ENCODE measurements at places on chromosomes 5 and 9.

GRCh38 chr5:62496876-62497275, 81.7 kb upstream of the LRRC70 start:
- DNase-seq: no peak

DNA sequence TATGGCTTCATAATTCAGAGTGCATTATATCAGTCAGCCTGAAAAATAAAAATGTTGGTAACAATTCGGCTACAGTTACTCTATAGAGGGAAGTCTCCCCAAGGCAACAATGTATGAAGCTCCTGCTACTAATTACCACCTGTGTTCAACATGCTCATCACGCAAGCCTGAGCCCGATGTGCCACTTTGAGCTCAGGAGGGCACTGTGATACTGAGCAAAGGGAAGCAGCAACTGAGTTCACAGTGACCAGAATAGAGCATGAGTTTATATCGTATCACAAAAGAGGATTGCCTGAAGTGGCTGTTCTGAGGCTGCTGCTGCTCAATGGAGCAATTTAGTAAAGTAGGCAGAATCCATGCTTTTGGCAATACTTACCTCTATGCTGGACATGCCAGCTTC, 202.0 kb upstream of the HAPLN1 start:
- DNase-seq: no peak

GRCh38 chr5:89071101-89071940, 188.3 kb upstream of the MEF2C start:
- DNase-seq: no peak

DNA sequence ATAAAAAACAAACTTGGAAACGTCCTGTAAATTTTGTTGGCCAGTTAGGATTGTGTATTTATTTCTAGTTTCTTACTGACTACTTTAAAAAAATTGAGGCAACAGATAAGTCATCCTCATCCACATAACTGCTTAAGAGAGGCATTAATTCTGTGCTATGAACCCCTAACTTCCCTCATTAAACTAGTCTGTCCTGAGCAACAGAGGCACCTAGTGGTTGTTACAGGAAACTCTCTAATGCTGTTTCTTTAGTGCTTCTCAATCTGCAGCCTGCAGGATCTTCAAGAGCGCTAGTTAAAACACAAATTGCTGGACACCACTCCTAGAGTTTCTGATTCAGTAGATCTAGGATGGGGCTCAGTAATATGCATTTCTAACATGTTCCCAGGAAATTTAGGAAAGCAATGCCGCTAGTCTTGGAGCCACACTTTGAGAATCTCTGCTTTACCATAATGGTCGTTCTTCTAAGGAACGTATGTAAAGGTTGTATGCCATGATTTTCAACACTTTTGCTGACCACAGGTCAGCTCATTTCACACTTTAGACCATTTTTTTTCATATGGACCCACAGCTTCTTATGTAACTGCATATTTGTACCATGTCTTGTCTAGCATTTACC, 410.1 kb upstream of the SMARCA2 start:
- no peak for DNase-seq

GRCh38 chr5:67377631-67378030, 181.0 kb upstream of the CD180 start:
- no peak for DNase-seq

GRCh38 chr9:35743452-35743851, 5.6 kb downstream of the GBA2 start:
- no peak for DNase-seq

- DNase-seq: no peak
These were observed 310.5 kb downstream of the PLK2 start for GRCh38 chr5:58149345-58149744.

- no peak for DNase-seq
These were observed 133.5 kb upstream of the LPCAT1 start for GRCh38 chr5:1657161-1657741.
